ENCODE measurements at places on chromosomes 16 and 17. TPM values are rescaled to one million over a fixed set of nuclear protein-coding genes. Genes with fewer than 3 reads are reported as not detected.

The PDILT gene
- not detected for total RNA-seq

The PRSS21 gene
- total RNA-seq = not detected

The ATP2A3 gene
- 15.5 TPM for total RNA-seq

The TRPV2 gene
- 22.3 TPM for total RNA-seq

The TPSG1 gene
- total RNA-seq = not detected

The KRT12 gene
- total RNA-seq = not detected

The NME2 gene
- total RNA-seq = 468 TPM

The KRTAP3-2 gene
- not detected for total RNA-seq

The TPPP3 gene
- total RNA-seq = 28.2 TPM

The ZNF469 gene
- total RNA-seq = 2.2 TPM

The LPO gene
- not detected for total RNA-seq

The RBL2 gene
- total RNA-seq = 101 TPM

The USP43 gene
- 5.6 TPM for total RNA-seq

The CAPN15 gene
- total RNA-seq = 38.3 TPM

The TBC1D3B gene
- total RNA-seq = 3.4 TPM

The CLDN6 gene
- not detected for total RNA-seq

Data from vagina (tissue), 2 donors.